Lung (tissue), 17 donors: ENCODE measurements at places on chromosomes 12 and 14.

DNA sequence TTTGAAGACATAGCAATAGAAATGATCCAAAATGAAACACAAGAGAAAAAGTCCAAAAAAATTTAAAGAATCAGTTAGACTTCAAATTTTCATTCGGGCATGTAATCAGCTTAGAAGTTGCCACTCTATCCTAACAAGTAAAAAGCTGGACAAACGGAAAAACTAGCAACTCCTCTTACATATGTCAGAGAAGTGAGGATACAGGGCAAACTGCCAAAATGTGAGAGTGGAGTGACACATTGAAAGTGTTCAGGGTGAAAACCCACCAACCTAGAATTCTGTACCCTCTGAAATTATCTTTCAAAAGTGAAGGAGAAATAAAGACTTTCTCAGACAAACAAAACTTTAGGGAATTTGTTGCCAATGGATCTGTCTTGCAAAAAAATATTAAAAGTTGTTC, 42.0 kb upstream of the CHPT1 start:
- no peak for DNase-seq

DNA sequence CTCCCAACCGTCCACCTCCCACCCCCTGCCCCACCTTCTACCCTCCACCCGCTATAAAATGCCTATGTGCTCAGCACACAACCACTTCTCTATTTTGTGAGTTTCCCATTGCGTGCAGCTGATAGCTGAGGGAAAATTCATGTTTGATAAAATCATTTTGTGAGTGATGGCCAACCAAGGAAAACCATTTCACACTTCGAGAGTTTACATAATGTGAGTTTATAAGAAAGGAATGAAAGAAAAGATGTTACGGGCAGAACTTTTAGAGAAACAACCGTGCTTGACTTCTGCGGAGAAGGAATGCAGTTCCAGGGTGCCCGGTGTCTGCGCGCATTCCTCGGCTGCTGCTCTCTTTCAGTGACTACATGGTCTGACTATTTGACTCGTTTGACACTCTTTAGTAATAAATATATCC, 140.9 kb downstream of the EFCAB11 start:
- DNase-seq, result peak; percentile 40

- DNase-seq, result peak; percentile 54
These were observed 1.5 kb downstream of the CORO1C start for GRCh38 chr12:108729612-108730364.

GRCh38 chr12:123942238-123942653, 30.4 kb downstream of the CCDC92 start:
- no peak for DNase-seq

GRCh38 chr12:73719223-73719622, 818.4 kb upstream of the ATXN7L3B start:
- no peak for DNase-seq
